ENCODE measurements at places on chromosomes 16 and 17. TPM values are rescaled to one million over a fixed set of nuclear protein-coding genes. Genes with fewer than 3 reads are reported as not detected.

DNA sequence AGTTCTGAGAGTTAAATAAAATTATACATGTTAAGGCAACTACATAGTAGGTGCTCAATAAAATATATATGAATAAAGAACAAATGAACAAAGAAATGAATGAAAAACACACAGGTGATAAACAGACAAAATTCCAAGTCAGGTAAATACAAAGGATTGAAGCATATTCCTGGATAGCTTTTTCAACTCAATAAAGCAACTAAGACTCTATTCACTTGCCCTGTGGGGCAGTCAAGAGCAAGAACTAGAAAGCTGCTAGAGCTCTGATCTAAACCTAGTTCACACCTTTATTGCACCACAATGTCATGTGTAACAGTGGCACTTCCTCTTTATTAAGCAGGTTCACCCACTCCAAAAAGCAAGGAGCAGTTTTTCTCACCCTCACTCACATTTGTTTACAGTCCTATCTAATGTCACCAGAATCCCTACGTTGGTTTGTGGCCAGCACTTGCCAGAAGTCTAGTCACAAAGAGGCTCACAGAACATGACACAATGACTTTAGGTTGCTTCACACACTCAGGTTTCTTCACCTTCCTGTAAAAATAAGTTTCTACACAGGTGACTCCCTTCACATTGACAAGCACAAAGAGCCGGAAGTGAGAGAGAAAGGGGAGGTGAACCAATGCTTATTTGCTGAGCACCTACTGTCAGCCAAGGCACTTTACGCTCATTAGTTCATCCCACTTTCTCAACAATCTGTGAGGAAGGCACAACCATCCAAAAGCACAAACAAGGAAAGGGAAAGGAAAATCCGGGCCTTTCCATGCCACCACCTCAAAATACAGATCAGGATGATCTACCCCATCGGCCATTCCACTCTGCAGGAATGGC is 70.8 kb downstream of the XPO6 start:
- no peak for DNase-seq

The DBNDD1 gene
- 0.47 TPM for total RNA-seq

GRCh38 chr17:14301279-14302090 is 604 bp downstream of the HS3ST3B1 start:
- DNase-seq = no peak

DNA sequence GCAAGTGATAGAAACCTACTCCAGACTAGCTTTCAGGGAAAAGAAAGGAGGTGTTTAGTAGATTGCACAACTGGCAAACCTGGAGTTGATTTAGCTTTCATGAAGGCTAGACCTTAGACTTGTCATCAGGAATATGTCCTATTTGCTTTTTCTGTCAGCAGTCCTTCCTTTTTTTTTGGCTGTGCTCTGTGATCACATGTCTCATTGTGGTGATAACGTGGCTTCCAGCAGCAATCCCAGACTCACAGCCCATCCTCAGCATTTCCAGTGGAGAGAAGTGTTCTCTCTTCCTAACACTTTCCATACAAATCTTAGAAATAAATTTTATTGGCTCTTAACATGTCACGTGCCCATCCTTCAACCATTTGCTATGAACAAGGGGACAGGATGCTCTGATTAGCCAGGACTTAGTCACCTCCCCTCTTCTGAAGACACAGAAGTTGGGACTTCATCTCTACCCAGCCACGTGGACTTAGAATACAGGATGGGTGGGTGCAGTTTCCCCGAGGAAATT is 74.7 kb downstream of the CDH13 start:
- no peak for DNase-seq

DNA sequence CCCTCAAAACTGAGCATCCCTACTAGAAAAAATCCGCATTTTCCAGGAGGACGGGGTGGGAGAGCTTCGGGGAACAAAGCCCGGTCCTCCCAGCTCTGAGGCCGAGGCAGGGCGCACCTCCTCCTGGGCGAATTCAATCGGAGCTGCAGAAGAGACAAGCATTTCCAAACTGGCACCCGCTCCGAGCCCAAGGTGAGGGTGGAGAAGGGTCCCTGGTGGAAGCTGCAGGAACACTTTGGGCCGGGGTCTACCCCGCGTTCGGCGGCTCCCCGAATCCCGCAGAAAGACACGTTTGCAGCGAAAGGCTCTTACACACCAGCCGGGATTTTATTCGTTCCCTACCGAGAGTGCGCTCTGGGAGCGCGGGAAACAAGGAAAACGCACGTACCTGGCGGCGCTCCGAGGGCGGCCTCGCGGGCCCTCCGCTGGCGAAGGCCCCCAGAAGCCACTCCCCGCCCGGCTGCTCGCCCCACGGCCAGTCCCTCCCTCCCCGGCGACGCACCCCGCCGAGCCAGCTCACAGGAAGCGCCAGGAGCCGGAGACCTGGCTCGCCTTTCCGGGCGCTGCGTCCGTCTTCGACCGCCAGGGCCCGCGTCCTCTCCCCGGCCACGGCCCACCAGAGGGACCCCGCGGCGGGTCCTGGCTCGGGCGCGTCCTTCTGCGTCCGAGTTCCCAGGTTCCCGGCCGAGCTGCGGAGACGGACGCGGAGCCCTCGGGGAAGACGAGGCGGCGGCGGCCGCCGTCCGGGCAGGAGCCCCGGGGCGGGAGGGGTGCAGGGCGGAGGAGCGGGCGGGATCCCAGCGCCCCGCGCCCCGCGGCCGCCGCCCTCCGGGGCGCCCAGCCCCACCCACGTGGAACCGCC is 49.8 kb upstream of the BAHCC1 start:
- DNase-seq = peak; percentile 56

DNA sequence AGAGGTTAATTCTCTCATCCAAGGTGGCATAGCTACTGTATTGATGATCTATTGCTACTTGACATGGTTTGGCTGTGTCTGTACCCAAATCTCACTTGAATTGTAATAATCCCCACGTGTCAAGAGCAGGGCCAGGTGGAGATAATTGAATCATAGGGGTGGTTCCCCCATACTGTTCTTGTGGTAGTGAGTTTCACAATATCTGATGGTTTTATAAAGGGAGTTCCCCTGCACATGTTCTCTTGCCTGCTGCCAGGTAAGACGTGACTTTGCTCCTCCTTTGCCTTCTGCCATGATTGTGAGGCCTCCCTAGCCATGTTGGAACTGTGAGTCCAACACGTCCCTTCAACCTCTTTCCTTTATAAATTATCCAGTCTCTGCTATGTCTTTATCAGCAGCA is 22.9 kb upstream of the CPPED1 start:
- DNase-seq = no peak

DNA sequence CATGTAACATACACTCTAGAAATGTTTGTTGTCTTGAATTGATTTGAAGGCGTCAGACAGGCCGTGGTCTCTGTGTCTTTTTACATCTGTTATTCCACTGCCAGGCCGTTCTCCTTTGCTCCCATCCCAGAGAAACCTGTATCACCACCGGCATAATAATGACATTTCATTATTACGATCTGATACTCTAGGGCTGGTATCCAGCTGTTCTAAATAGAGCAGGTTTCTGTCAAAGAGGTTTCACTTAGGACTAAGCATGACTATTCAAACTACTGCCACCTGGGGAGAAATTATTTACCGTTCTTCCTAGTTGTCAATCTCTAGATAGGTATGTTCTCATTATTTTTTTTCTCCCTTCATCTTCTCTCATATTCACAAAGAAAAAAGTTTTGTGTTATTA is 1016.2 kb upstream of the EEF2KMT start:
- DNase-seq = no peak

- no peak for DNase-seq
Measured at GRCh38 chr17:63686138-63686685, 13.7 kb downstream of the LIMD2 start.

GRCh38 chr17:79979816-79980215 is 55.9 kb downstream of the TBC1D16 start:
- DNase-seq = no peak

The CRYM gene
- 4.5 TPM for total RNA-seq

The TMC5 gene
- total RNA-seq = not detected

DNA sequence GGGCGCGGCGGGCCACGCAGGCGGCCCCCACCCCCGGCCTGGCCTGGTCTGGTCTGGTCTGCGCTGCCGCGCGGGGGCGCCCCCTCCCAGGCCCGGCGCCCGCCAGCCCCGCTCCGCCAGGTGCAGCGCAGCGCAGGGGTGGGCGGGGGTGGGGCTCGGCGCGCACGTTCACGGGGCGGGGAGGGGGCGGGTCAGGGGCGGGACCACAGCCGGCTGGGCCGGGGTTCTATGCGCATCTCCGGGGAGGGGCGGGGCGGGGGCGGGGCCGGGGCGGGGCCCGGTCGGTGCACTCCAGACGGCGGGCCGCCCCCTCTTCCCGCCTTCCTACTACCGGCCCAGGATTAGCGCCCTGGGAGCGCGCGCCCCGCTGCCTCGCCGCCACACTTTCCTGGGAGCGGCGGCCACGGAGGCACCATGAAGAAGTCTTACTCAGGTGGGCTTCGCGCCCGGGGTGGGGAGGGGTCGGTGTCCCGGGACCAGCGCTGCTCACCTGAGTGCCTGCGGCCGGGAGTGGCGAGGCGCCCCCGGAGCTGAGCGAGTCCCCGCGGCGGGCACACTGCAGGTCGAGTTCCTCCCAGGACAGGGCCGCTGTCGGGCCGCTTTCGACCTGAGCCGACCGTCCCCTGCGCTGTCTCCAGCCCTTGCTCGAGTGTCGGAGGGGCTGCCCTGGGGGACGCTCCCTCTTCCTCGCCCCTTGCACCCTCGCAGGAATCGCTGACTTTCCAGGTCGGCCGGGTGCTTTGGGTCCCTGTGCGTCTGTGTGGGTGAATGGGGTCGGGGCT is 140.5 kb downstream of the SEC14L1 start:
- DNase-seq = peak; percentile 74

The NATD1 gene
- total RNA-seq = 1.5 TPM

DNA sequence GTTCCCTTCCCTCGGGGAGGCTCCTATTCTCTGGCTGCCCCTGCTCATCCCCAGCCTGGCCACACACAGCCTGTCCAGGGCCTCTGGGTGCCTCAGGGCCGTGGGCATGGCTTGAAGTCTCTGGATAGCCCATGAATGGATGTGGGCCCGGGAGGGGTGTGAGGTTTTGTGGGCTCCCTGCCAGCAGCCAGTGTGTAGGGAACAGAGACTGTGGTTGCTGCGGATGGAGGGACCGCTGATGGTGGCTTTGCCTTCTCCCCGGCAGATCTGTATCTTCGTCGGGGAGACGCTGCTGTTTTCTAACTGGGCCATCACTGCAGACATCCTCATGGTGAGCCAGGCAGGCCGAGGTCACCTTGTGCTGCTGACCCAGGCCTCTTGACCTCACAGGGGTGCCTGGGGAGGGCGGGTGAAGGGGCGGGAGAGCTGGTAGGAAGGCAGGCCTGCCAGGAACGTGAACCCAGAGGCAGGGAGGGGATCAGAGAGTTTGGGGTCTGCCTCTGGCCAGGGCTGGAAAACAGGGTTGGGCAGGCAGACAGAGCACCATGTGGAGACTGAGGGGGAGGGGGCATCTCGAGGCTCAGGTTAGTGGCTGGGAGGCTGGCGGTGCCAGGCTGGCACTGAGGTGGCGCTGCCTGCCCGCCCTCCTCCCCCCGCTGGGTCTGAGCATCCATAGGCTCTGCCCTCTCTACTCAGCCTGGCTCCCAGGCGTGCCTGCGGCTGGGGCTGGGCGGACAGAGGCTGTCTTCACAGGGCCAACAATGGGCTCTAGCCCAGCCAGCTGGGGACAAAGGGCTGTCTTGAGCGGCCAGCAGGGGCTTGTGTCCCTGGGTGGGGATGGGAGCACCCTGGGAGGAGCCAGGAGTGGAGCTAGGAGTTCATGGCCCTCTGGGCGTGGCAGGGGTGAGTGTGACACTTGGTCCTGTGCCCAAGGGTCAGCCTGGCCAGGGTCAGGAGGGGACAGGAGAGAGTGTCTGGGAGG is 21.4 kb downstream of the MYBBP1A start:
- DNase-seq = no peak

The CD300A gene
- 0.34 TPM for total RNA-seq

DNA sequence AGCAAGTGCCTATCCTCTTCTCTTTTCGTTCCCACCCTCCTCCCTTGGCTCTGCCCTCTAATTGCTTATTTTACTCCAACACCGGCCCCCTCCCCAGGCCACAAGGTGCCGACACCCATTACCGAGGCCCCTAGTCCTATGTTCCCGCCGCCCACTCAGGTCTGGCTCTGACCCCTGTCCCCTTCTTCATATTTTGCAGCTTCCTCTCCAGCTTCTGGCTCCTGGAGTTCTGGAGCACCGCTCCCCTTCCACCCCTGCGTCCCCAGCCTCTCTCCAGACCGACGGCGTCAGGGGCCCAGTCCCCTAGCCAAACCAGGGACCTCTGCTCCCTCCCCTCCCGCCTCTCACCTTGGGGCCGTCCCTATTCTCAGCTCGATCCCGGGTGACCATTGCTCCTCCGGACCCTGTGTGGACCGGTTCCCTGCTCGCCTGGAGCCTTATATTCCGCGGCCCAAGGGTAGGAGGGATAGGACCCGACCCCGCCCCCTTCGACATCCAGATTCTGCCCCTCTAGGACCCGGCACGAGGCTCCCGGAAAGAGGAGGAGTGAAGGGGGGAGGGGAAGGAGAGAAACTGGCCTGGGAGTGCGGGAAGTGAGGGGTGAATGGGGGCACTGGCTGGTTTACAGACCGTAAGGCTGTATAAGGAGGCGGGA is at the start of gene HES7:
HES7 (minus strand) TSS at position 412 of the 655 bp plus-strand sequence; CDS start at position 390, 22 bp downstream.
- DNase-seq = no peak

The TNP2 gene
- not detected for total RNA-seq

The KRT33B gene
- total RNA-seq = not detected

The CCL8 gene
- total RNA-seq = not detected

DNA sequence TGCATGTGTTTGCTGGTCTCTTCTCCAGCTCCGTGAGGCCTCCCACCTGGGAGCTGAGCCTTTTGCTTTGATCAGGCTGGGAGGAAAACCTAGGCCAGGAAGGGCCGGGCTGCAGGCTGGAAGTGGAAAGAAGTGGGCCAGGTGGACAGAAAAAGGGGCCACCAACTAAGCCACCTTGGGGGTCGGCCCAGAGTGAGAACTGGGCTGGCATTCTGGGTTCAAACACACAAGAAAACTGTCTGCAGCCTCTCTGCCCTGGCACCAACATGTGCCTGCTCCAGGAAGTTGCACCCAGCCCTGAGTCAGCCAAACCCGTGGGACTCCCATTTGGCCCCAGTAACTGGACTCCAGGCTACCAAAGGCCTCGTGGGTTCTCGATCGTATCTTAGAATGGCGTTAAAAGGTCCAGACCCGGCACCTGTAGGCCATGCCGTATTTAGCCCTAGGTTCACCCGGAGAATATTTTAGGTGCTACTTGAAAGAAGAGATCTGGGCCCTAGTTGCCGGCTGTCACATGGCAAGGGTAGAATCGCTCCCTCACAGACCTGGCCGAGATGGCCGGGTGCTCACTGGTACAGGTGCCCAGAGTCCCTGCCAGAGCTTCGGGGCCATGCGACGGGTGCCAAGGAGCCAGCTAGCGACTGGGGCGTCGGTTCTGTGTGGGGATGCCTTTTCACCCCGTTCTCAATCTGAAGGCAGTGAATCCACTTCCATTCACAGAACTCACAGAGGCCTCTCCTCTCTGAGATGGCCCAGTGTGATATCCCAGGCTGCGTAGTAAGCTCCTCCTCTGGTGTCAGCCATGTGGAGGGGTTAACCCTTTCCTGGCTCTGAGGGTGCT is 236.6 kb downstream of the MRTFB start:
- DNase-seq = no peak

The MTSS2 gene
- 0.81 TPM for total RNA-seq

The CMTR2 gene
- 28.6 TPM for total RNA-seq

The TBC1D3C gene
- 4.6 TPM for total RNA-seq

The SHMT1 gene
- 18.4 TPM for total RNA-seq

- DNase-seq = peak; percentile 73
Measured at GRCh38 chr16:84726079-84726668, 26.4 kb downstream of the USP10 start.

GRCh38 chr17:76293106-76293505 is 15.0 kb downstream of the QRICH2 start:
- no peak for DNase-seq
